ENCODE measurements at places on chromosomes 7 and 10.

GRCh38 chr10:119454990-119455389 lies 87.5 kb downstream of the RGS10 start:
- no peak for DNase-seq

DNA sequence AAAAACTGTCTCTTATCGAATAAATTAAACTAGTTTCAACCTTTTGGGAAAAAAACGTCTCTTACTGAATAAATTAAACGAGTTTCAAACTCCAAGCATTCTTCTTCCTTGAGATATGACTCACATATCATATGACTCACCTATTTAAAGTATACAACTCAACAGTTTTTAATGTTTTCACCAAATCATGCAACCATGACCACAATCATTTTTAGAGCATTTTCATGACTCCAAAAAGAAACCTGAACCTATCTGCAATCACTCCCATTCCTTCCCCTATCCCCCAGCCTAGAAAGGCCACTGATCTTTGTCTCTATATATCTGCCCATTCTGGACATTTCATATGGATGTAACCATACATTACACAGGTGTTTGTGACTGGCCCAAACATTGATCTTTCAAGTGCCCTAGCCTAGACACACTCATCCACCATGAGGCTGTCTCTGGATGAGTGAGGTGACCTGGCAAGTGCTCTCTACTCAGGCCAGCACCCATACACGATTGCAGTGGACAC lies 115.3 kb downstream of the PIP4K2A start:
- DNase-seq = no peak

GRCh38 chr10:17003151-17003550 lies 126.5 kb downstream of the CUBN start:
- DNase-seq = no peak

GRCh38 chr10:35993591-35994515 lies 351.8 kb upstream of the FZD8 start:
- DNase-seq = no peak
